Stimulated activated CD8-positive, alpha-beta memory T cell treated with anti-CD3 and anti-CD28 coated beads, Interleukin-2, amount 100 ng/mL, for 48 hours (primary cell): ENCODE measurements at places on chromosomes 11 and 22.

DNA sequence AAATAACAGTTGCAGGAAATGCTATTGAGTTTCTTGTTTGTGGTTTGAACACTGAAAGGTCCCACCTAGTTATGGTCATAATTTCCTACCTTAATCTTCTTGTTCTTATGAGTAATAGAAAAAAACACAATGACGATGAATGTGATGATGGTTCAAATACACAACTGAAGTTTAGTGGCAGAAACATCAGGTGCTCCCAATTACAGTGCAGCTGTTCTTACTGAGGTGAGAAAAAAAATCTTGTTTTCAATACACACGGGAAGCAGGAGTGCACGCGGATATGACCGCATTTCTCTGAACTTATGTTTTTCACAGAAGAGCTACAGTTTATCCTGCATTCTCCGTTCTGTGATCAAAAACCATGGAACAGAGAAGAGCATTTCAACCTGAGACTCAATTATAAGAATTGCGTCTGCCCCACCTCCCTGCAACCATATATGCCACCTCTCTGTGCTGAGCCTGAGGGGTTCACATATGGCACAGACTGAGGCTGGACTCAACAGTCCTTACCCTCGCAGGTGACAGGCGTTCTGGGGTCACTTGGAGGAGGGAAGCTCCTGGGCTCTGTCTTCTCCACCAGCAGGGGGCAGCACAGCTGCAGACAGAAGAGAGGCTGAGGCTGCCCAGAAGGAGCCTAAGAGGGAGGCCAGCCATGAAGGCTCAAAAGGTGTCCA lies 99.7 kb upstream of the IGLL5 start:
- peak; percentile 50 for DNase-seq

- DNase-seq, result no peak
Measured at GRCh38 chr11:74751303-74751702, 2.7 kb downstream of the RNF169 start.

- no peak for DNase-seq
Measured at GRCh38 chr22:50174382-50175190, 4.1 kb downstream of the PANX2 start.

DNA sequence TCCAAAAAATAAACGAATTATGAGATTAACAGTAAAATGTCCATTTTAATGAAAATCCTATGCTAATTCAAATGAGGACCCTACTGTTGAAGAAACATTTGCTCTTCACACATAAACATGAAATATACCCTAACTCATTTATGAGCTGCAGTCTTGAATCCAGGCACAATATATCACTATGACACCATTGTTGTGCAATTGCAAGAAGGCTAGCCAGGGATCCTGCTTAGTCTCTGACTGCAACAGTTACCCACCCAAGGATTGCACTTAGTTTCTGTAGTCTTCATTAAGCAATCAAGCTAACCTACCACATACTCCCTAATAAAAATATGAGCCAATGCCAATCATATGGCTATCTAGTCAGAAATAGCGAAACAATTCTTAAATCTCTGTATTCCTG lies 981.0 kb upstream of the FAT3 start:
- DNase-seq, result no peak

DNA sequence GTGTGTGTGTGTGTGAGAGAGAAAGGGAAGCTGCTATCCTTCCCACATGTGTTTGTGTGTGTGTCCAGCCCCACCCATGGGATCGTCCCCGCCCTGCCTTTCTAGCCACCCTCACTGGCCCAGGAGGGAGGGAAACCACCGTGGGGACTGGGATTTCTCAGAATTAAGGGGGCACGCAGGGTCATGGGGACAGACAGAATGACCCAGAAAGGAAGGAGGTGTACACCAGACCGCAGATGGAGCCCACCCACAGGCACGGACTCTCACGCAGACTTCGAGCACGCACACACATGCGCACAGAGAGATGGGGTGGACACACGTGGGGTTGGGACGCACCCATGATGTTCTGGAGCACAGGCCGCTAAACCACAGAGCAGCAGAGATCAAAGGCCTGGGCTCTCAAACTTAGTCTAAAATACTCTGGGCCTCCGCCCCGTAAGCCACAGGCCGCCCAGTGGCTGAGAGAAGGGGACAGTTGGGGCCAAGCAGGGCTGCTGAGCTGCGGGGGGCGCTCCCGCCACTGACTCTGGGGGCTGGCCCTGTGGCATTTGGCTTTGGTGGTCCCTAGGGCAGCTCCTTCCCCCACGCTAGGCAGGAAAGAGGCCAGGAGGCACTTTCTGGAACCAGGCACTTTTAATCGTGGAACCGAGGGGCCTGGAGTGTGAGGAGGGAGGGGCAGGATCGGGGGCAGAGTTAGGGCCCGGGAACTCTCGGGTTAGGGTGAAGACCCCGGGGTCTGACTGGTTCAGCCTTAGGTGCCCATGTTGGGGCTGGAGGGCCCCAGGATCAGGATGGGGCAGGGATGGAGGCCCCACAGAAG lies 1.5 kb downstream of the IFITM5 start:
- no peak for DNase-seq

DNA sequence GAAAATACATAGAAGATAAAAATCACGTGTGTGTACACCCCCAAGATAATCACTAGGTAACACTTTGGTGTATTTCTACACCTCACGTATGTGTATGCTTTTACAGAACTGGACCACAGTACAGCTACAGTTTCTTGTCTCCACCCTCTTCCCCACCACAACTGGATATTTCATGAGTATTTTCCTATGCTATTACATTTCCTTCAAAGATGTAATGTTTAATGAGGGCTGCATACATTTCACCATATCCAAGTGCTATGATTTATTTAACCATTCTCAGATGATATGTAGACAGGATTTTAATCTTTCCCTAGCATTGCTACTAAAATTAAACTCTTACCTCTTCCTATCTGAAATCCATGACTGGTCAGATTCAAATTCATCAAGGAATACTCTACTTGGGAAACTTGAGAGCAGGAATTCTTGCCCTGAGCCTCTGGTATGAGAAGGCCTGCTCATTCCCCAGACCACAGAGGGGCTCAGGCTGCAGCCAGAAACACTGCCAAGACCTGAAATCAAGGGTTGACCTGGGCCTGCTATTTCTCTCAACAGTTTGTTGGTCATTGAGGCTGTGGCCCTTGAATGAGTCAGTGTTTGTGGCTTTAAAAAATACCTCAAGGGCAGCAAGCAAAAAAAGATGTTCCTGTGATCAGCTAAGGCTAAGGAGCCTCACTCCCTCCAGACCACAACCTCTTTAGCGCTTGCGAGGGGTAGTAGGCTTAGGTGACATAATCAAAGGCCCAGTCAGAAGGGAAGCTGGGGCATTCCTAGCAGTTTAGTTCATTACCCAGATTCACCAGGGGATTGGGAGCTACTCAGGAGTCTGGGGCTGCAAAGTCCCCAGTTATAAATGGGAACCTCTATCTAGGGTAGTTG lies 55.5 kb downstream of the ABTB2 start:
- no peak for DNase-seq

- no peak for DNase-seq
Measured at GRCh38 chr11:31798554-31799434, 12.3 kb downstream of the PAX6 start.

DNA sequence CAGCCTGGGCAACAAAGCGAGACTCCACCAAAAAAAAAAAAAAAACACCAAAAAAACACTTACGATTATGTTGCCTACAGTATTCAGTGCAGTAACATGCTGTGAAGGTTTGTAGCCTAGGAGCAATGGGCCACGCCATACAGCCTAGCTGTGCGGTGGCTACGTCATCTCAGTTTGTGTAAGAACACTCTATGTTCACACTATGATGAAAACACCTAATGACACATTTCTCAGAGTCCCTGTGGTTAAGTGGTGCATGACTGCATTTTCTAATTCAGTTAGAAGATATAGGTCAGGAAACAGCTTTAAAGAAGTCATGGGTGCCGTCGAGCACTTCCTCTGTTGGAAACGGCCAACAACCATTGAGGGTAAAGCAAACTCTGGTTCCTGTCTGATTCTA lies 75.7 kb upstream of the ANO1 start:
- no peak for DNase-seq

- no peak for DNase-seq
Measured at GRCh38 chr22:42933485-42934091, 76.5 kb upstream of the ARFGAP3 start.

GRCh38 chr11:87307101-87307500 lies 269.4 kb downstream of the TMEM135 start:
- no peak for DNase-seq

DNA sequence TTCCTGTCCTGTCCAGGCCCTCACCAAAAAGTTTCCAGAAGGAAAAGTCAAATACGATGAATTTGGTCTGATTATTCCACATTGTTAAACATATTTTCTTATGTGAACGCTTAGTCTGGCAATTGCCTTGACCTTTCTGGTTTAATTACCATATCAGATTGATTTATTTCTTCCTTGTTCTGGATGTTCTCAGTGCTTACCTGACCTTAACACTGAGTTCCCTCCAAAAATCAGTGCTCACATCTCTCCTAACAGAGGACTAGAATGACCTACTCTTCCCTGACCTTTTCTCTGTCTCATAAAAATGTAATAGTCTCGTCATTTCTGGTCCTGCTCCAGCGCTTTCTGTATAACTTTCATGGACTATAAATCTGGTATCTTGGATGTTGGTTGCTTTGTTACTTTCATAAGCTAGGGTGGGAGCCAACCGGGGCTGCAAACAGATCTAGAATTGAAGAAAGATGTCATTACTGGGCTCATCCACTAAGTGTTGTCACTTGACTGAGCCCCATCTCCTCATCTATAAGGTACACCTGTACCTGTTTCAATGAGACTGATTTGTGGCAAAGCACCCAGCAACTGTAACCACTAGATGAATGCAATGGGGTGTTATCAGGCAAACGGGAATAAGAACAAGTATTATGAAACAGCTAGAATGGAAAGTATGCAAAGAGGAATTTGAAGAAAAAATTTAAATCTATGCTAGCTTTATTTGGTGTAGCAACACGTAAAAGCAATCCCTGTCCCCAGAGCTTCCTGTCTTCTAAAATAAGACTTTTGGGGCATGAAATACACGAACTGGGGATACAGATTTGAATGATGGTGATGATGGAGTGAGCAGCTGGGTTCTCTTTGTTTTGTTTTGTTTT lies 2.4 kb downstream of the FADS2 start:
- DNase-seq, result no peak

DNA sequence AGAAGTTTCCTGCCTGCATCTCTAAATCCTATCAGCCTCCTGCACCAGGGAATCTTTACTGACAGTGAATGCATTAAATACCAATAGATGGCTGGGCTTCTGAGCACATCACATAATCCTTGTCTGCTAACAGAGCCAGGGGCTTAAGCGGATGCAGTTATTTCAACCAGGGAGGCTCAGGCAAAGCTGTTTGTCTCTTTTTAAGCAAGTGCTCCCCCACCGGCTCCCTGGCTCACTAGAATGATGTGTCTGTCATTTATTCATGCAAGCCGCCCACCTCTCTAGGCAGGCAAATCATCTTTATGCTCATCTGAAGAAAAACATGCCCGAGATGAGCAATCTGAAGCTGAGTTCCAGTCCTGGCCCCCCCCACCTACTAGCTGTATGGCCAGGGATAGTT lies 182.3 kb downstream of the TENM4 start:
- DNase-seq, result no peak

- DNase-seq, result no peak
Measured at GRCh38 chr22:36671404-36671803, 32.1 kb downstream of the CACNG2 start.
